ENCODE measurements at places on chromosomes 2 and 18. TPM values are rescaled to one million over a fixed set of nuclear protein-coding genes. Genes with fewer than 3 reads are reported as not detected.

LRP1B gene
- 0.36 TPM for total RNA-seq

CEP76 gene
- 36.3 TPM for total RNA-seq

GAD1 gene
- not detected for total RNA-seq

UGT1A9 gene
- total RNA-seq: not detected

NHEJ1 gene
- total RNA-seq: 18.3 TPM

FAM110C gene
- total RNA-seq: not detected

ZNF519 gene
- 11.5 TPM for total RNA-seq

PNO1 gene
- 9.5 TPM for total RNA-seq

FBXO36 gene
- total RNA-seq: 1.6 TPM

MYO5B gene
- 0.16 TPM for total RNA-seq

HOXD3 gene
- total RNA-seq: not detected

TM4SF20 gene
- total RNA-seq: 0.57 TPM

ZNF385B gene
- 4.8 TPM for total RNA-seq

SKA1 gene
- 3.0 TPM for total RNA-seq

ALLC gene
- total RNA-seq: not detected

EMILIN1 gene
- total RNA-seq: 81.3 TPM

ALK gene
- total RNA-seq: 0.27 TPM

STAT4 gene
- total RNA-seq: 0.54 TPM

TTC39C gene
- 51.8 TPM for total RNA-seq

IL36B gene
- not detected for total RNA-seq

POU3F3 gene
- not detected for total RNA-seq

DCDC2C gene
- not detected for total RNA-seq

DSG1 gene
- not detected for total RNA-seq

GAL3ST2 gene
- 0.25 TPM for total RNA-seq

LGALSL gene
- total RNA-seq: 11.0 TPM

SCYGR7 gene
- total RNA-seq: not detected

MYOM1 gene
- 0.90 TPM for total RNA-seq

NOSTRIN gene
- total RNA-seq: 0.81 TPM

CTAGE1 gene
- not detected for total RNA-seq

KYNU gene
- total RNA-seq: 1.3 TPM

RAB6C gene
- not detected for total RNA-seq

BOLL gene
- not detected for total RNA-seq

FOXI3 gene
- total RNA-seq: not detected

NT5C1B gene
- not detected for total RNA-seq
